ENCODE measurements at places on chromosomes 5 and 9.

DNA sequence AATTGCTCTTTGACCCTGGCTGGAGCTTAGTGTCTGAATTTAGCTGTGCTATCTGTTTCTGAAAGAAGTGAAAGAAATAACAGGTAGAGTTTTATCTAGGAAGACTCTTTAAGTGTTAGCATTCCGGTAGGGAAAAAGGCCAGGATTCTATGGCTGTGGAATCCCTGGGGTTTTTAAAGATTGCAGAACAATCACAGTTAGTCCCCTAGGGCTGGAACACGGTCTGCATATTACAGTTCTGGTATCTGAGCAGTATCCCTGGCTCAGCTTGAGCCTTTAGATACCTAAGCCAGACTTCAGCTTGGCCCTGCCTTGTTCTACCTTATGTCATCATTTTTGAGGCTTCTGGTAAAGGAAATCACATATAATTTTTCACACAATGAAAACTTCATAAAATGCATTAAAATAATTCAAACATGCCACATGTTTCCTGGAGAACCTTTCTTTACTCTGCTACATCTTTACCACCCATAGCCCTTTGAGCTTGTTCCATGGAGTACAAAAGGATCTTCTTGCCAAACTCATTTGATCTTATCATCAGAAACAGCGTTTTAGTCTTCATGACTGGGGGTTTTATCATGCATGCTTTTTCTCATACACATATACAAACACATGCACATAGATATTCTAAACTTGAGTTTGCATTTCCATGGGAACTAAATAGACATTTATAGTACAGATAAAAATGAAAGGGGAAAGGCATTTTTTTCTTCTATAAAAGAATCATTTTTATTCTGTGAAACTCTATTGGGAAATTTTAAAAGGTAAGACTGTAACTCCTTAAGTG, 410.8 kb downstream of the CETN3 start:
- DNase-seq = no peak

GRCh38 chr5:60883229-60883628, 39.2 kb upstream of the ELOVL7 start:
- peak; percentile 22 for DNase-seq

DNA sequence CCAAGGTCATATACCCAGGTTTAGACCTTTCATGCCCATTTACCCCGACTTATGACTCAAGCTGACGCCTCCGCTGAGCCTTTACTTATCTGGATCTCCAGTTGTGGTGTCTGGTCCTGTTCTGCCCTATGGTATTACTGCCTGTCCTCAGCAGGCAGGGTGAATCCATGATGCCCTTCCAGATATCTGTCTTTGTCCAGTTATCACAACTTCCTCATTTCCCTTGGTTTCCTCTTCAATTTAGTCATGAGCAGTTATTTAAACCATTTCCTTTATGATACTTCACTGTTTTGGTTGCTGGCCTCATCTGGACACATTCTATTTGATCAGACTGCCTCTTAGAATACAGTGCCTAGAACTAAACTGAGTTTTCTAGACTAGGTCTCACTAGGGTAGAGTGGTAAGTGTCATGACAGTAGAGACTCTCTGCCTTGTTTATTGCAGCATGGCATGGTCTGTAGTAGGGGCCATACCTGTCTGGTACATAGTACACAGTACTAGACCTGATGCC, 93.3 kb downstream of the MELK start:
- DNase-seq = no peak

GRCh38 chr5:122423221-122423620, 111.2 kb downstream of the SNCAIP start:
- no peak for DNase-seq

DNA sequence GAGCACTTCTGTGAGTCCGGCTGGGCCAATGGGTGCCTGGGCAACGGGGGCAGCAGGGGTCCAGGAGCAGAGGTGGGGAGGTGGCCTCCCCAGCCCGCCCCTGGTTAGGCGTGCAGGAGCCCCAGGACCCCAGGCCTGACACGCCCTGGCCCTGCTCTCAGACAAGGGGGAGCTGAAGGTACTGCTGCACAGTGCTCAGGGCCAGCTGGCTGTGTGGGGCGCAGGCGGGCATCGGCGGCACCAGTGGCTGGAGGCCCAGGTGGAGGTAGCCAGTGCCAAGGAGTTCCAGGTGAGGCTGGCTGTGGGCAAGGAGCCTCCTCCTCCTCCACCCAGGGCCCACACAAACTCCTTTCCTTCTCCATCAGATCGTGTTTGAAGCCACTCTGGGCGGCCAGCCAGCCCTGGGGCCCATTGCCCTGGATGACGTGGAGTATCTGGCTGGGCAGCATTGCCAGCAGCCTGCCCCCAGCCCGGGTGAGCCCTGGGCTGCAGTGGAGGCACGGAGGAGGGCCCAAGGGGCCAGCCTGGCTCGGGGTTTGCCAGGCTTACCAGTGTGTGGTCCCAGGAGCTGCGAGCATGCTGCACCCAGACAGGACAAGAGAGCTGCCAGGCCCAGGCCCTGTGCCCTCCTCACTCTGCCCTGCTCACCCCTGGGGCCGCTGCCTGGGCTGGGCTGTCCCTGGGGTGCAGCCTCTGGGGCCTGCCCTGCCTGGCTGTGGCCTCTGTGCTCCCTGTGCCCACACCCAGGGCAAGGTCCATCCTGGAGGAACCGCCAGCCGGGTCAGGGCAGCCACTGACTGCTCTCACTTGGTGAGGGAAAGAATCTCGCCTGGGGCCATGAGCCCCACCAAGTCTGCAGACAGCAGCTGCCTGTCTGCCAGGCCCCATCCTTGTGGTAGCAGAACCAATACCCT, 7.0 kb downstream of the MAMDC4 start:
- DNase-seq = no peak

DNA sequence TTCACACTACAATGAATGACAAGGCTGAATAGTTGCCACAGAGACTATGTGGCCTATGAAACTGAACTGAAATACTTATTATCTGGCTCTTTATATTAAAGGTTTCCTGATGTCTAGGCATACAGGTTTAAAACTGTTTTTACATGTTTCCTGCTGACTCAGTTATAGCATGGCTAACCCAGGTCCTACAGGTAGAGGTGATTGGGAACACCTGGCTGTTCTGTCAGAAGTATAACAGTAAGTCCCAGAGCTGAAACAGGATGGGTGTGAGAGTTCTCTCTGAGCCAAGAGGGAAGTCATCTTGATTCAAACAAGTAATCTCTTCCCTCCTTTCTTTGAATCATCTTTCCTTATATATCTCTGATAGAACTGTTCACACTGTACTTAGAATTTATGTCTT, 4.9 kb upstream of the ADGRV1 start:
- DNase-seq = no peak

DNA sequence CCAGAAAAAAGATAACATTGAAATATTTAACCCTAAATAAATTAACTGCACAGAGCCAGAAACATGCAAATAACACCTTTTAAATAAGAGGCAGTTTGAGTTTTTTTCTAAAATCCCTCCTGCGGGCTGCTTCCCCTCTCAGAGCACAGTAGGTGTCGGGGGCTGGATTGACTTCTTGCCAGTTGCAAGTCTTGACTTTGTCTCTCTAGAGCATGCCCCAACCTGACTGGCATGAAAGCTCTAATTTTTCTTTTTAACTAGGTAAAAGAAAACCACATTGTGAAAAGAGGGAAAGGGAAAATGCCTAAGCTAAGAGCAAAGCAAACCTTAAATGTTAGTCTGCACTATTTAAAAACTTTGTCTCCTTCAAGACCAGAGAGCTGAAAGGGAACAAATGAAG, 46.4 kb upstream of the DNAH5 start:
- no peak for DNase-seq

GRCh38 chr5:638501-639252, 26.5 kb downstream of the CEP72 start:
- DNase-seq = no peak

- no peak for DNase-seq
These were observed 596 bp upstream of the FGFR4 start for GRCh38 chr5:177085985-177086653.

GRCh38 chr9:83433846-83434245, 104.4 kb downstream of the FRMD3 start:
- DNase-seq = no peak

DNA sequence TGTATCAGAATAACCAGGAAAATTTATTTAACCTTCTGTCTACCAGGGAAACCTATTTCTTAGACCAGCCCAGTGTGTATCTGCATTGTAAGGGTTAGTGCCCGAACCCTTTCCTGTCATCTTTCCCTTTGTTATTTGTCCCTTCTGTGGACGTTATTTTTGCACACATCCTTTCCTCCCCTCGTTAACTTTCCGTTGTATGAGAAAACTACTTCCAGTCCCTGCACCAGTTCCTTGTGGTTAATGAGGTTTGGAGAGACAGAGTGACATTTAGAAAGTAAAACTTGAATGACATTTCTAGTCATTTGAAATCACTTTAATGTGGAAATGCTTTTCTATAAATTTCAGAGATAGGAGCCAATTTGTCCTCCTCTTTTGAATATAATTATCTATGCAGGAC, 4.3 kb upstream of the IFNB1 start:
- DNase-seq = no peak

GRCh38 chr5:124511791-124512190, 234.6 kb downstream of the ZNF608 start:
- no peak for DNase-seq

- DNase-seq = no peak
These were observed 6.9 kb downstream of the SLC31A1 start for GRCh38 chr9:113228130-113228665.

DNA sequence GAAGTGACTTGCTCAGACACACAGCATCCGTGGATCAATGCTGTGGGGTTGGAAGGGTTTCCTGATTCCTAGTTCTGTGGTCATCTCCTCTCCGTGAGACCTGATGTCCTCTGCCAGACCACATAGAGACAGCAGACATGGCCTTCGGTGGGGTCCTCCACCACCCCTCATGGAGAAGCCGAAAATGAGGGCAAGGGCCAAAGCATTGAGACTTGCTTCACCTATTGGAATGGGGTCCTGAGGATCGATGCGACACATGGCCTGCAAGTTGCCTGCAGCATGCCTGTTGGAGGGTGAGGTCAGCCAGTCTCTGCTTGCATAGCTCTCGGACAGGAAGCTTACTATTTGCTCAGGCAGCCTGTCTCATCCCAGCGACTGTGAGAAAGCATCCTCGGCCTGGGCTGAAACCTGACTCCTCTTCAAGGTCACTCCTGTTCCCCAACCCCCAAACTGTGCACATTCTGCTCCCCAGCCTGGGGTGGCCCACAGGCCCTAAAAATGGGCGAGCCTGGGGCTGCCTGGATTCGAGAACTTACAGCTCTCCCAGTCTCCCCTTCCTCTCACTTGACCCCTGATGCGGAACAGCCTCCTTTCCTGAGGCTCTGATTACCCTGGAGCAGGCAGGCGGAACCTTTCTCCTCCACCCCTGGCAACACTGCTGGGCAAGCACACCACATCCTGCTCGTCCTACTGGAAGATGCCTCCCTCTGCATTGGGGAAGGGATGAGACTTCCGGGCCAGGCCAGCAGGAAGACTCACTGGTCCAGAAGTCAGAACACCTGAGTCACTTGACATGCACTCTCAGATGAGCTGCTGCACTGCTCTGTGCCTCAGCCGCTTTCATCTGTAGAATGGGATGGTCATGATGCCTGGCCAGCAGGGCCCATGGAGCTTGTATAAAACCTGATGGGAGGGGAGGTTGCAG, 186.9 kb downstream of the RGS3 start:
- DNase-seq = no peak

- no peak for DNase-seq
These were observed 377.7 kb upstream of the TRPC7 start for GRCh38 chr5:136743052-136743451.

DNA sequence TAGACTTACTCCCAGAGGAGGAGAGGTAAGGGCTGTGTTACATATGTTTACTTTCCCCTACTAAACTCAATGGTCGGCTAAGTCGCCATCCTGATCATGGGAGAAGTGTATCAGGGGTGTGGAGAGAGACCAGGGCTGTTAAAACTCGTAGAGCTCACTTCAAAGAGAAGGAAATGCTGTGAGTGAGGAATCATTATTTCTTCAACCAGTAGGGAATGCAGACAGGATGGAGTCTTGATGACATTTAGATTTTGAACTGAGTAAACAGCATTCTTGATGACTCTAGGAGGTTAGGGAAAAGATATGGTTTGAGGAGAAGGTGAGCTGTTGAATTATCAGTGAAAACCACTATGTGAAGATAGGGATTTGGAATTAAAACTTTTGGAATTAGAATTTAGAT, 17.3 kb downstream of the RECK start:
- no peak for DNase-seq

DNA sequence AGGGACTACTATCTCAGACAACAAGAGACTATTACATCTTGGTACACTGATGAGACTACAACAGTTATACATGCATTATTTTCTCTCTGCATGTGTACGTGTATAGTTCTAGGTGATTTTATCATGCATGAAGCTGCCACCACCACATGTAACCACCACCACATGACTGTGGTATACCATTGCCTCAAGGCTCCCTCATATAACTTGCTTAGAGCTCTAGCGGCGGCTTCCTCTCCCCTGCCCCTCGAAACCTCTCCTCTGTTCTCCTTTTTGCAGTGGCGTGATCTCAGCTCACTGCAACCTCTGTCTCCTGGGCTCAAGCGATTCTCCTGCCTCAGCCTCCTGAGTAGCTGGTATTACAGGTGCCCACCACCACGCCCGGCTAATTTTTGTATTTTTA, 162.3 kb downstream of the AOPEP start:
- no peak for DNase-seq

DNA sequence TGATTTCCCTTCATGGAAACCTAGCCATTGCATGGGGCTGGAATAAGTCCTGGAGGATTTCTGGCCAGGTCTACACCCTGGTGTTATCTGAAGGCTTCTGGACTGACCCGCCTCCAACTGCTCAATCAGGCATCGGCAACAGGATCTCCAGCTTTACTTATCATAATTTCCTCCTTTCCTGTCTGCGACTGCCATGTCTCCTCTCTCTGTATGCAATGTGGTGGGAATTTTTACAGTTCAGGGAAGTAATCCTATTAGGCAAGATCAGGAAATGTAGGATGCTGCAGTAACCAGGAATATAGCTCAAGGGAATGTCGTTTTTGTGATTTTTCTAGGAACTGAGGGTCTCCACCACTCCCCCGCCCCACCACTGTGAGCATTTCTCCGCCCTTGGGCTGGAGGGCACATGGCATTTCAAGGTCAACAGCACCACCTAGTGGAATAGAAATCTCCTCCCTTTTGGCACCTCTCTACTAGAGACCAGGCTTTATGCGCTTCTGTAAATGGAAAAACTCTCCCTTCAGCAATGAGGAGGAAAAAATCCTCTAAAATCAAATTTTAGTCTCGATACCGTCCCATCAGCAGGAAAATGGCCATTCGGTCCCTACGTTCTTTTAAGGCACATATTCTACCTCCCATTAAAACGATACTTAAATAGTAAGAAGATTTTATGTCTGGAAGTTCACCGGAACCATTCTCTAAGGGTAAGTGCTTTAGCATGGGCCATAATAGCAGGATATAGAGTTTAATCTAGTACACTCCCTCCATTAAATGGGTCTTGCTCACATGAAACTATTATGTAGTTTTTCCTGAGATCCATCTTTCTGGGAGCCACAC, 93.0 kb downstream of the YTHDC2 start:
- peak; percentile 44 for DNase-seq
